ENCODE measurements at places on chromosomes 5 and 9.

GRCh38 chr9:87614397-87614796 lies 111.5 kb upstream of the CTSL start:
- DNase-seq = no peak

DNA sequence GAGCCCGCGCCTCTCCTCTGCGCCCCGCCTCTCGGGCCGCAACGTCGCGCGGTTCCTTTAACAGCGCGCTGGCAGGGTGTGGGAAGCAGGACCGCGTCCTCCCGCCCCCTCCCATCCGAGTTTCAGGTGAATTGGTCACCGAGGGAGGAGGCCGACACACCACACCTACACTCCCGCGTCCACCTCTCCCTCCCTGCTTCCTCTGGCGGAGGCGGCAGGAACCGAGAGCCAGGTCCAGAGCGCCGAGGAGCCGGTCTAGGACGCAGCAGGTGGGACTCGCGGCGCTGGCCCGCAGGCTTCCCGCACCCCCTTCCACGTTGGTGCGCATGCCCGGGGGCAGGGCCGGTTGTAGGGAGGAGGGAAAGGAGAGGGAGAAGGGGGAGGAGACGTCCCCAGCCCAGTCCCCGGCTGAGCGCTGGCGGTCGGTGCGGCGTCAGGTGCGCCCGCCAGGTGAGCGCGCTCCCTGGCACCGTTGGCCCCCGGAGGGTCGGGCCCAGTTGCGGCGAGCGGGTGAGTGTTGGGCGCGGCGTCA lies at the start of gene OCLN:
TSS of gene OCLN (plus strand) at position 400 of the 532 bp plus-strand sequence. CDS start 11,455 bp downstream, outside the sequence.
- no peak for DNase-seq

DNA sequence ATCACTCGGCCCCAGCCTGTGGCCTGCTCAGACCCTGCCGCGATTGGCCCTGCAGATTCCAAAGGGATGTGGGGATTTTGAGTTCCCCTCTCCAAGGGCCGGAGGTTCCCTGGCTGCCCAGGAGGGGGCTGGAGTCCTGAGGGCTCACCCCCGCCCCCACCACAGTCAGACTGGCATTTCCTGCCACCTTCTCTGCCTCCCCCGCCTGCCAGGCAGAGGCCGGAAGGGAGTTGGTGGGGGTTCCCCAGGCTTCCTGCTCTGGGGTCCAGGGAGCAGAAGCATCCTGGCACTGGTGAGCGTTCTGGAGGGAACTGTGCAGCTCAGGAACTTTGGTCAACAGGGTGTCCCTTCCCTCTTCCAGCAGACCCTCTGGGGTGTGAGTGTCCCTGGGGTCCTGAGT lies 70.6 kb downstream of the RXRA start:
- no peak for DNase-seq

GRCh38 chr5:126233256-126233655 lies 190.0 kb upstream of the GRAMD2B start:
- DNase-seq = no peak

GRCh38 chr5:159826351-159827214 lies 89.7 kb upstream of the ADRA1B start:
- DNase-seq = no peak

GRCh38 chr5:2112173-2113025 lies 229.7 kb upstream of the IRX4 start:
- DNase-seq = no peak

DNA sequence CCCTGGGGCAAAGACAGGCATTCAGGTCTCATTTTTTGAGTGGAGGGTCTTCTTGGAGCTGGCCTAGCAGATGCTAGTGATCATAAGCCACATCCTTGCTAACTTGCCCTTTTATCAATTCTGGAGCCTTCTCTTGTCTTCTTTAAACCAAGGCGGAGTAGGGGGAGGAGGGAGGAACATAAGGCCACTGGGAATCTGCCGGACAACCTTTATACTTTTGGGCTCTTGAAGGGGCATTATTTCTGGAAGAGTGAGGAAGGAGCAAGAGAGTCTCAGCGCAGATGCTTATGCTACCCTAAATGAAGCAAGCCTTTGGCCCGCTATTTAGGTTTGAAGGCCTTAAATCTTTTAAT lies 2.0 kb downstream of the TMEFF1 start:
- no peak for DNase-seq

GRCh38 chr5:78779771-78780616 lies 131.4 kb upstream of the LHFPL2 start:
- no peak for DNase-seq

GRCh38 chr5:131795879-131796792 lies 681 bp downstream of the FNIP1 start:
- no peak for DNase-seq

- no peak for DNase-seq
Observed at GRCh38 chr9:130732136-130732535, 38.6 kb downstream of the EXOSC2 start.

Measured in activated gamma-delta T cell (primary cell).